ENCODE measurements at places on chromosomes 16 and 17.

DNA sequence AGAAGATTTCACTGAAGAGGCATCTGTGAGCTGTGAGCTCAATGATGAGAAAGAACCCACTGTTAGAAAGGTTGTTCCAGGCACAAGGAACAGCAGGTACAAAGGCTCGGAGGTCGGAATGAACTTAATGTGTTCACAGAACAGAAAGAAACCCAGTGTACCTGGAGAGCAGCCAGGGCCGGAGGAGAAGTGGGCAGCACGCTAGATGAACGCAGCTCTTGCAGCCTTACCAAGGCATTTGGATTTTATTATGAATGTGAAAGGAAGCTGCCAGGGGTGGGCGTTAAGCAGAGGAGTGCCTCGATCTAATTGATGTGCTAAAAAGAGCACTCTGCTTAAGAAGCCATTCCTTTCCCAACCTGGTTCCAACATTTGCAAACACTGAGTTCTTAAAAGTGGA is 19.0 kb downstream of the EEF2K start:
- DNase-seq, result no peak

DNA sequence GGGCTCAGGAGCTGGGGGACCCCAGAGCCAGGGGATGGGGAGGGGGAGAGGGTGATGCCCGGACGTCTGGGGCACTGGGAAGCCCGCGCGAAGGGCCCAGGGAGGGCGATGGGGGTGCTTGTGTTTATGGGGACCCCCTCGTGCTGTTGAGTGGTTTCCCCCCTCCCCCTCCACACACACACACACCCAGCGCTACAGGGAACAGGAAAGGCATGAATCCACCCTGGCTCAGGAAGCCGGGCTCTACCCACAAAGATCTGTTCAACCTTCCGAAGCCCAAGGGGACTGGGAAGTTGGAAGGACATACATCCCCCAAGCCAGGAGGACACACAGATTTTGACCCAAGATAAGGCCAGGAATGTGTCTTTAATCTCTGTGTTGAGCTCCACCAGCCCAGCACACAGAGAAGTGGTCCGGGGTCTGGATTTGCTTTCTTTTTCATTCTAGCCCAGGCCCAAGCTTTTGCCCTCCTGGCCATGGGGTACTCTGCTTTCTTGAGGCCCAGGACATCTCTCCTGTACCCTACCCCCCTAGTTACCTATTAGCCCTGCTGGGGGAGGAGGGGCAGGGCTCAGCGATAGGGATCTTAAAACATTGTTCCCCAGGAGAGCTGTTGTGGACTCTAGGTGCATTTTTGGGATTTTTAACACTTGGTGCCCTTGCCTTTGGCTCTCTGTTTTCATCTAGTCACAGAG is 1.2 kb downstream of the UBALD2 start:
- DNase-seq, result no peak

- DNase-seq, result no peak
Observed at GRCh38 chr17:8552577-8553320, 77.8 kb downstream of the MYH10 start.

GRCh38 chr17:9928601-9929333 is 23.7 kb upstream of the RCVRN start:
- peak; percentile 50 for DNase-seq

DNA sequence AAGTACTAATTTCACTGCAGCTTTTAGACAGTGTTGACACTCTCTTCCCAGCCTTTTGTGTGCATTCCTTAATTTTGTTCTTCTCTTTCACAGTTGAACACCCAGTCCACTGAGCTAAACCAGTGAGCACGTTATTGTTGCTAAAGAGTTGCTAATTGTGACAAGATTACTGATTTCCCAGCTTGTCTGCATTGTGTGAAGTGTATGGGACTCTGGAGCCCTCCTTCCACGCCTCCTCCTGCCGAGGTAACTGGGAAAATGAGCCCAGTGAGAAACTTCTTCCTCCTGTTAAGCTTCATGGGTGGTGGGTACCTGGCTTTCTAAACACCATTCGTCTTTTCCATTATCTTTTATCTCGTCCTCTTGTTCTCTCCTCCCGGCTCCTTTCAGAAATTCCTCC is 29.8 kb upstream of the DNAH17 start:
- DNase-seq, result no peak

- DNase-seq, result no peak
Observed at GRCh38 chr16:56506941-56507340, 12.9 kb downstream of the BBS2 start.

DNA sequence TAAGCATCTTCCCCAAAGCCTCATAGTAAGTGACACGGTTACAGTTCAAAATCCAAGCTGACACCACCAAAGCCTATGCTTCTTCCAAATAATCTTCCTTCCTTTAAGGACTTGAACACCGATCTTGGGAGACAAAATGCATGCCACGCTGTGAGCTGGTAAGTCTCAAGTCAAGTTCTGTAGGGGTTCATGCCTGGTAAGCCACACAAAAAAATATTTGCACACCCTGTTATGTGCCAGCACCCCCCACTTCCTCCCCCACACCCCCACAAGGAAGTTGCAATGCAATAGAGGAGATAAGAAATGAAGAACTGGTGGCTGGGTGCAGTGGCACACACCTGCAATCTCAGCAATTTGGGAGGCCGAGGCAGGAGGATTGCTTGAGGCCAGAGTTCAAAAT is 5.6 kb downstream of the NOG start:
- no peak for DNase-seq

GRCh38 chr16:85094176-85094805 is 18.0 kb downstream of the CIBAR2 start:
- DNase-seq, result no peak

DNA sequence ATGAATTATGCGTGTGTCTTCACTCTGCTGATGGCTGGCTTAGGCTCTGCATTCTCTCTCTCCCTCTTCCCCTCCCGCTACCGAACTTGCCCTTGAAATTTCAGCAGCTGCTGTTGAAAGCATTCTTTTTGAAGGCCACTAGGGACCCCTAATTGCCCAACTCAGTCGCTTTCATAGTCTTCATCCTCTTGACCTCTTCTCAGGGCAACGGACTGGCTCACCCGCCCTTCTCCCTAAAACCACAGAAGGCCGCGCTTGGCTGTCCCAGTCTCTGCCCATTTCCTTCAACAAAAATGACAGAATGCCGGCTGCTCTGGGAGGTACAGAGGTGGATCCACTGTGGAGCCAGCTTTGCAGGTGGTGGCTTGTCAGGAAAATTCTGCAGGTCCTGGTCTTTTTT is 21.0 kb upstream of the FMNL1 start:
- DNase-seq, result peak; percentile 11

GRCh38 chr16:56424791-56425438 is 430 bp downstream of the AMFR start:
- peak; percentile 37 for DNase-seq

DNA sequence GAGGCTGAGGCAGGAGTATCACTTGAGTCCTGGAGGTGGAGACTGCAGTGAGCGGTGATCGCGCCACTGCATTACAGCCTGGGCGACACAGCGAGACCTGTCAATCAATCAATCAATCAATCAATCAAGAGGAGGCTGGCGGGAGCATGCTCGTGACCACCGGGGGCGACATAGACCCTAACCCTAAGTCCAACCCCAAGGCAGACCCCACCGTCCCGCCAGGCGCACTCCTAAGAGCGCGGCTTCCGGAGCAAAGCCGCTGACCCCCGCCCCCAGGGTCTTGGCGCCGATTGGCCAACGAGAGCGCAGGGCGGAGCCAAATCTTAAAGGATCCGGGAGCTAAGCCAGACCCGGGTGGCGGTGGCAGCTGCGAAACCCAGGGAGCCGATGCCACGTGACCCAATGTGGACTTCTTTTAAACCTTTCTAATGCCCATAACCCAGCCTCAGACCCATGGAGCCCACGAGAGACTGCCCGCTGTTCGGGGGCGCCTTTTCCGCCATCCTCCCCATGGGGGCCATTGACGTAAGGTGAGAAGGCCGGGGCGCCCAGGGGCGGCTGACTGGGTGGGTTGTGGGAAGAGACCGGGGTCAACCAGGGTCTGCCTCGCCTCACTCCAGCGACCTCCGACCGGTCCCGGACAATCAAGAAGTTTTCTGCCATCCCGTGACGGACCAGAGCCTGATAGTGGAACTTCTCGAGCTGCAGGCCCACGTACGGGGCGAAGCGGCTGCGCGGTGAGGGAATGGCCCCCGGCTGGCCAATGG is at the start of gene RANGRF:
RANGRF (plus strand) TSS at position 335 of the 767 bp plus-strand sequence; CDS start at position 454, 119 bp downstream.
- peak; percentile 93 for DNase-seq

- no peak for DNase-seq
Observed at GRCh38 chr17:66283296-66283934, 19.0 kb upstream of the PRKCA start.

GRCh38 chr17:47288531-47289116 is 35.0 kb downstream of the ITGB3 start:
- DNase-seq, result no peak

DNA sequence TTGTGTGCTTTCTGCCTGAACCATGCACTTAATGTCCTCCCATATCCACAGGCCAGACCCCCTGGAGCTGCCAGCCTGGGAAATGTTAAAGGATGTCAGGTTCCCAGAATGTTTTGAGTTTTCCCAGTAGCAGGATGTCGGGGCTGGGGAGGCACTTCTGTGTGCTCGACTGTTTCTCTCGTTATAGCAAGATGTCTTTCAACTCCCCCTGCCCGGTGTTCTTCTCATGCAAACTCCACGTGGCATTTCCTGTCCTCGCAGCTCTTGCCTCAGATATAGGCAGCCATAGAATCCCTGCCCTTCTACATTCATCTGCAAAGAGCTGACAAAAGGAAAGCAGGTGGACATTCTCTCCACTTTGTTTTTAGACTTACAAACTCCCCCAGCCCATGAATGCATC is 457.2 kb upstream of the CDH11 start:
- DNase-seq, result no peak

DNA sequence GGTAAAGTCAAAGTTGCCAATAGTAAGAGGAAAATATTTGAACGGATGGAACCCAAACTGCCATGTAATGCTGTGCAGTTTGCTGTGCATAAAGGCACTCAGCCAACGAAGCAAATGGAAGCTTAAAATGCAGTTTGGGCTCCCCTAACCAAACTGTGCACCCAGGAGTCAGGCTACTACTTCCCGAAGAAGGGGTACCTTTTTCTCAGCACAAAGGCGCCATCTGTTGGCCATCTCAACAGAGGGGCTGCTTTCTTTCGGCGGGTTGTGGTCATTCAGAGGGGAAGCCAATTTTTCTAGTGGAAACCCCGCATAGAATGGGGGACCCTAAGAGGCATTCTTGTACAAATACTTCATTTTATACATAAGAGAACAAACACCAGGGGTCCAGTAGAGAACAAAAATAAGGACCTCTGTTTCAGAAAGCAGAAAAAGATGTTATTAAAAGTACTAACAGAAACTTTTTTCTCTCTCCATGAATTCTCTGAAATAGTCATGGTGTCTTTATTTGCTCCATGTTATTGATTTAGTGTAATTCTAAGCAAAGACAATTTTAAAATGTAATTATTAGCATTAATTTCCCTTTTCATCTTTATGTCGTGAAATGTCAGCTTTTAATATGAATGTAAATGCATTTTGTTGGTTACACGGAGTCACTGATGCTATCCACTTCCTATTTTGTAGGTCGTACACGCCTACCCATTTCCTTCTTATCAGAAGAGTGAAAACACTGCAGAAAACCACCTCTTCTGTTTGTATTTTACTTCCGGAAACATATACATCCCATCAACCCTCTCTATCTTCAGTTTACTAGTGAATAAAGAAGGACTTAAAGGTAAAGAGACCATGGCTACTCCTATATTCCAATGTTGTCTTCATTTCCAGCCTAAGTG is 453.3 kb downstream of the KCNJ2 start:
- DNase-seq, result peak; percentile 68

DNA sequence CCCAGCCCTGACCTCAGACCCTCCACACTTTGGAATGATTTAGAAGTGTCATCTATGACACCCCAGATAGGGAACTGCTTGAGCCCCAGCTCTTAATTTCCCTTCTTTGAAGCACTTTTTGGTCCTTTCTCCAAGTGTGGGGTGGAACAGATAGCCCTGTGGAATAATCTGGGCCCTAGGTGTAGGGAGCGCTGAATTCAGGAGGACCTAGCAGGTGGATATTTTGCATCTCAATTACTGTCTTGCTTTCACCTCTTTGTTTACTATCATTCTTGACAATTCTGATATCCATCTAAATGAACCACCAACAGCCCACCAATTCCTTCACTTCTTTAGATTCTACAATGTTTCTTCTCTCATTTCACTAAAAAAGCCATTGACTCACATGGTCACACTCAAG is 850.4 kb downstream of the KCNJ2 start:
- no peak for DNase-seq

- no peak for DNase-seq
Observed at GRCh38 chr16:1512774-1513173, 19.6 kb downstream of the TELO2 start.

- DNase-seq, result no peak
Observed at GRCh38 chr16:27576729-27577128, 26.8 kb downstream of the KATNIP start.

DNA sequence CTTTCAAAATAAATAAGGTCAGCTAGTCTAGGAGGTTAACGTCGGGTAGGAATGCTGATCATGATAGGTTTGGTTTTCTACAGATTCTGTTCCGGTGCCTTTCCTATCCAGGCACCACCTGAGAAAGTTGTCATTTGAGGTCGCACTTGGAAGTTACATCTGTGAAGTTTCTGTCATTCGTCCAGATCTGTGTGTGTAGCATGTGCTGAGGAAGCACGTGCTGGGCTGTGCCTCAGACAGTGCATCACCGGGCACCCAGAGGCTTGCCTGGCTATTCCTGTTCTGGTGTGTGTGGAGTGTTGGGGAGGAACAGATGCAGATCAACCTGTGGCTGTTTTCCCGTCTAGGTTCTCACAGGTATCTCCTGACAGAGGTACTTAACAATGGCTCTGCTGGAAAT is 42.6 kb downstream of the DNAJA2 start:
- DNase-seq, result no peak

DNA sequence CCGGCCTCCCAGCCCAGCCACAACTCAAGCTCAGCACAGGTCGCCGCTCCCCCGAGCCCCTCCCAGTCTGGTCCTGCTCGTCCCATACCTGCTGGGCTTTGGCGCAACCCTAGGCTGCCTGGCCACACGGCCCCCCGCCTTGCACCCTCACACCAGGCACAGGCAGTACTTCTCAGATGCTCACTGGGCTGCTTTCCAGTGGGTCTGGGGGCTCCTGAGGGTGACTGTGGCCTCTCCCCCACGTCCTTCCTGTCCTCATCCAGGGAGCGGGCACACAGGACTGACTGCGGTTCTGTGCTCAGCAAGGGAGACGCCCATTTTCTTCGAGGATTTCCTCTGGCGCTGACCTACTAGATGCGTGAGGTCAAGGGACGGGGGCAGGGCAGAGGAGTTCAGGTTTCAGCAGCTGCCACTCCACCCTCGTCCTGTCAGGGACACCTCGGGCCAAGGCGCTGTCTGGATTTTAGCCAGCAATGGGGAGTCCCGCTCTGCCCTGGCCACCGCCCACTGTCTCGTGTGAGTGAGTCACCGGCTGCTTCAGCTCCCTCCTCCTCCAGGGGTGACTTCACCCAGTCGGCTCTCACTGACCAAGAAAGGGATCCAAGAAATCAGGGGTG is 115.8 kb downstream of the NPIPB11 start:
- peak; percentile 25 for DNase-seq

Data from HEK293T (cell line).